ENCODE measurements at places on chromosomes 2 and 18.

DNA sequence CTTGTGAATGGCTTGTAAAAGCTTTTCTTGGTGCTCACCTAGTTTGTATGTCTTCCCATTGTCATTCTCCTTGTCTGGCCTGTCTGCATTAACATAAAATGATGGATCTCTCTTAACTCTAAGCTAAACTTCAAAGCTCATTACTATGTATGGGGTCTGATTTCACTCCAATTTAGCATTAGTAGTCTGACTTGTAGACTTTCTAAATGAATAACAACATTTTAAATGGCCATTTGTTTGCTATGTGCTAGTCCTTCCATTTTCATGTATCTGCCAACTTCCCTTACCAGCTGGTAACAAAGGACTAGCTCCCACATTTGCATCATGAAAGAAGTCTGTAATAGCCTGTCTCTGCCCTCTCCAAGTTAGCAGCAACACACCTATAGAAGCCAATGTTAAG lies 324.2 kb upstream of the RGPD4 start:
- no peak for DNase-seq

DNA sequence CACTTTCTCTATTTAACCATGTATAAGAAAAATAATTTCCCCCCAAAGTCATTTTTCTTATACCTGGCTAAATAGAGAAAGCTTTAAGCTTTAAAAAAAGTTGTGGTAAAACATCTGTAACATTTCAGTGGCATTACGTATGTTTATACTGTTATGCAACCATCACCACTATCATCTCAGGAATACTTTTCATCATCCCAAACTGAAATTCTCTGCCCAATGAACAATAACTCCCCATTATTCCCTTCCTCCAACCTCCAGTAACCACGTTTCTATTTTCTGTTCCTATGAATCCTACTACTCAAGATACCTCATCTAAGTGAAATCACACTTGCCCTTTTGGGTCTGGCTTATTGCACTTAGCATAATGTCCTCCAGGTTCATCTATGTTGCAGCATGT lies 1.7 kb upstream of the SLC3A1 start:
- no peak for DNase-seq

DNA sequence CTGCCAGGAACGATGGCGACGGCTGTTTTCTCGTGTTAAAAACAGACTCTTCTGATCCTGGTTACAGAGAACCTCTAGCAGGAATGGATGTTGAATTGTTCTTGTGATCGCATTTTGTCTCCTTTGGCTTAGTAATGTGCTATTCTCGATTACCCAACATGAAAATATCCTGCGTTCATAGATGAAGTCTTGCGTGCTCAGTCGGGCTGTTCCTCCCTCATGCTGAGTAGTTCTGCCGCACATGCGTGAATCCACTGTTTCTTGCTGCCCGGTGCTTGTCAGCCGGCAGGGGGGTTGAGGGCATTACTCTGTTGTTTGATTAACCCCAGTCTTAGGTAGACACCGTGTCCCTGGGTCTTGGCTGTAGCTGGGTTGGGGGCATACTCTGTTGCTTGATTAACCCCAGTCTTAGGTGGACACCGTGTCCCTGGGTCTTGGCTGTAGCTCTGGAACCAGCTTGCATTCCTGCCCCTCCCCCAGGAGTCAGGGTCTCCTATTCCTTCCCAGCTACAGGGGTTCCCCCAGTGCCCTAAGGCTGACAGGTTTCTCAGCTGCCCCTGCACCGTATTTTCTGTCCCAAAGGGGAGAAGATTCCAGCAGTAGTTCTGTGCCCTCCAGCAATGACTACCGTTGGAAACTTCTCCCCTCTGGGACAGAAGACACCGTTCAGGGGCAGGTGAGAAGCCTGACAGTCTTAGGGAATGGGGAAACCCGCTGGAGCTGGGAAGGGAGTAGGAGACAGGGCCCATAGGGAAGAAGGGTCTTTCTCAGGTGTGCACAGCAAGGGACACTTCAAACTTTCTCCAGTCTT lies 22.1 kb upstream of the ASB1 start:
- DNase-seq: no peak

DNA sequence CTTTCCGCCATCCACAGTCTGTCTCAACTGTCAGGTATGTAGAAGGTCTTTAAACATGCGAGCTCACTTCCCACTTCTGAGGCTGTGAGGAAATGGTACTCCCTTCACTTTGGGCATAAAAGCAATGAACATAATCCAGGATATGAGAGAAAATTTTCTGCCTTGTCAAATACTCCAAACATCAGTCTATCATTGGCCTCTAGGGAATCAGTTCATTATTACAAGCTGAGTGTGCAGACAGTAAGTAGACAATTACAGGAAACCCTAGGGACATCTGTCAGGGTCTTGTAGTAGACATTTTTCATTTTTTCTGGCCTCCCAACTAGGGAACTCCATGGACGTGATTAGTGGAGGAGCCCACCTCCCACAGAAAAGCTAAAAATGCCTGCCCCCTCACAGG lies 13.6 kb upstream of the APCDD1 start:
- no peak for DNase-seq

GRCh38 chr2:186827862-186828492 lies 21.0 kb downstream of the ZSWIM2 start:
- no peak for DNase-seq

DNA sequence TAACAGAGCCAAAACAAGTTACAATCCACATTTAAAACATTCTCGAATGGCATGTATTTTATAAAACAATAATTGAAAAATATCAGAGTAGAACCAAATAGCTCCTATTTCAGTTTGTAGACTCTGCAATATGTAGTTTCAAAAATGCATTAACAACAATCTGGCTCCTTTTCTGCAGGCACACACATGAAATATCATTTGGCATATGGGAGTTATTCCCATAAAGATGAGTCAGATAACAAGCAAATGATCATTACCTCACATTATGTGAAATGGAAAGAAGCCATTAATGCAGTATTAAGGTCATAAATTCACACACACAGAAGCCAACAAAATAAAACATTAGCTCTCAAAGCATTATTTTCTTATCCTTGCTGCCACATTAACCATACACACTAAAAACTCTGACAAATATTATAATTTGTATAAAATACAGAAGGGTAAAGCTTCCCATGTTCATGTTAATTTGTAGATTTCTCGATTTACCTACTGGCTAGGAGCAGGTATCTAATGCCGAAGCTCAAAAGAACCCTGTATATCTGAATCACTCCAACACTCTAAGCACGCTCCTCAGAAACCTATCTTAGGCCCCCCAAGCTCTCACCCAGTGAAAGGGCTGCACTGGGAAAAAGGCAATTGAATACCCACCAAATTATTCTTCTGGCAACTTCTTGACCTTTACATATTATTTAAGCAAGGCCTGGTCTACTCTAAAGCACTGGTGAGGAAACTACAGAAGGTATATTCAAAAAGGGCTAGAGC lies 13.8 kb downstream of the NBAS start:
- DNase-seq: no peak

GRCh38 chr2:72942293-72942692 lies 25.0 kb downstream of the EMX1 start:
- DNase-seq: no peak

DNA sequence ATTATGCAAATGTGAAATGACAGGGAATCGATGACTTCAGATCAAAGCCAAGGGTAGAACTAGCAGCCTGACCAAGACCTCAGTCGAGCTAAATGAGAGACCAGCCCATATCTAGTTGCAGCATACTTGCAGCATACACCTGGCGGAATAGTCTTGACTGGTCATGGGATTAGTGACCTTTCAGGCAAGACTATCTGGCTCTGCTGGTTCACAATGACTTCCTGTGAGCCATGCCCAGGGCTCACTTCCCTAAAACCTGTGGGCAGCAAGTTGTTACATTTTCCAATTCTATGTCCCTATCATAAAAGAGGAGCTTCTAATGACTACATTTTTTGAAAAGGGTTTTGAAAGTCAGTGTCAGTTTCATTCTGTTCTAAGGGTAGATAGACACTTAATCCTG lies 1624.9 kb upstream of the CELF4 start:
- no peak for DNase-seq

DNA sequence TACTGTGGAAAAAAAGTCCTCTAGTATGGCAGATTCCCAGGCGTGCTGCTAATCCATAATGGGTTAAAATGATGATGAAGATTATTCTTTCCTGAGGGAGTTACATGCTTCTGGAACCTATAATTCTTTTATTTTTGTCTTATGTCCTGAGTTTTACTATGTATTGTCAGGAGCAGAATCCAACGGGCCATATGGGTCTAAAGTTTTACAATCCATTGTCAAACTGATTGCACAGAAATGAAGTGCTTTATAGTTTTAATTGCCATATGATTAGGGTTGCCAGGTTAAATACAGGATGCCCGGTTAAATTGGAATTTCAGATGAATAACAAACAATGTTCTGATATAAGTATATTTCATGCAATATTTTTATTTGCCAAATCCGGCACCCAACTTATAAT lies 100.9 kb upstream of the MAP3K20 start:
- no peak for DNase-seq

DNA sequence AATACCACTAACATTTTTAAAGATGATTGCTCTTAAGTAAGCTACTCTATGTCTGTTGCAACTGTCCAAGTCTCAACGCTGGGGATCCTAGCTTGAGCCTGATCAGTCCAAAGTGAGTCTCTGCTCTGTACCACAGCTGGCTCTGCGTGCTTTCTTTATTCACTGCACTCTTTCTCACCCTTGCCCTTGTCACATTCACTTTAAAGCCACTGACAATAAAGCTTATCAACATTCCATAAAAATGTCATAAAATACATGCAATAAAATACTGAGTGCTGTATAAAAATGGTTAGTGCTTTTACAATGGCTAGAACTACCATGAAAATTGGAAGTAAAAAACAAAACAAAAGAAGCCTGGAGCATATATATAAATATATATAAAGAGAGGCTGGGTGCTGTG lies 45.5 kb upstream of the LRRTM4 start:
- no peak for DNase-seq

DNA sequence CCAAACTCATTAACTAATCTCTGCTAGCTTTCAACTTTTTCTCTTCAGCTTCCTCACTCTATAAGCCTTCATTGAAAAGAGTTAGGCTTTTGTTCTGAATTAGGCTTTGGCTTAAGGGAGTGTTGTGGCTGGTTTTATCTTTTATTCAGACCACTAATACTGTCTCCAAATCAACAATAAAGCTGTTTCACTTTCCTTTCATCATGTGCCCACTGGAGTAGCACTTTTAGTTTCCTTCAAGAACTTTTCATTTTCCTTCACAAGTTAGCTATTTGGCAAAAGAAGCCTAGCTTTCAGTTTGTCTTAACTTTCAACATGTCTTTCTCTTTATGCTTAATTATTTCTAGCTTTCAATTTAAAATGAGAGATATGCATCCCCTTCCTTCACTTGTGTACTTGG lies 271.7 kb upstream of the FSIP2 start:
- no peak for DNase-seq

DNA sequence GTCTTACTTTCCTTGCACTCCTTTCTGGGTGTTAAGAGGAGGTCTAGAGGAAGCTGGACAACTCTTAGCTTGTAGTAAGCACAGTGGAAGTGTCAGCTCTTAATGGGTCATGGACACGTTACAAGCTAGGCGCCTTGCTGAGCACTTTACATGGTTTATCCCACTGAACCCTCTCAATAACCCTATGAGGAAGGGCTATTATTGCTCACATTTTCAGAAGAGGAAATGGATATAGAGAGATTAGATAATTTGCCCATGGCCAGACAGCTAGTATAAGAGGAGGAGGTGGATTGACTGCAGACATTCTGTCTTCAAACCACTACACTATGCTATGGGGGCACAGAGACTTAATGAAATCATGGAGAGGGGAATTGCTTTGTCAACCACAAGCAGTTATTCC lies 8.3 kb upstream of the IL1RN start:
- no peak for DNase-seq

DNA sequence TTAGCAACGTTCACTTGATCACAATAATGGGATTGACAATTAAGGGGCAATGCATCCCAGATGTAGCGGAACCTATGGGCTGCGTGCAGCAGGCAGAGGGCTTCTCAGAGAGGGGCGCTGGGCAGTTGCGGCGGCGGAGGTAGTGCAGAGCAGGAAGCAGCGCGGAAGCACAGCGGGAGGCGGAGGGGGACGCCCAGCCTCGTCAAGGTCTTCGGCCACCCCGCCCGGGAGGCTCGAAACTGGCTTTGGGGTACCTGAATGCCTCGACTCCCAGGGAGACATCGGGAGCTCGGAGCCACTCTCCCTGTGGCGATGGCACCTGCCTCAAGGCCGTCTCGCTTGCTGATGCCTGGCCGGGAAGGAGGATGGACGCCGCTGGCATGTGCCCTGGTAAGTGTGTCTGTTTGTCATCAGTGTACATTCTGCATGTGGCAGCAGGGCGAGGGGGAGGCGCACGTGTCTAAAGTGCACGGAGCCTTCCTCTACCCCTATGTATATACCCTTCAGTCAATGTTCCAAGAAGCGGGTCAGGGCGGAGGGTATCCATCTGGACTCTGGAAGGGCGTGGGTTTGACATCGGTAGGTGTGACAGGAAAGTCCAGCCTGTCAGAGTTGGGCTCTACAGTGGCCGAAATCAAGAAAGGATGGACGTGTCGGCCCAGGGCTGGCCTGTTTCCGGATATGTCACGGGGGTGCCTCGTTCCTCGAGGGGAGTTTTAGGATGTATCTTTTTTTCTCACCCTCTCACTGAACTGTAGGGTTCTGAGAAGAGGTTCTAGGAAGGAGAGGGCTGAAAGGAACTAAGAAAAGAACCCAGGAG lies 7.5 kb upstream of the SP9 start:
- DNase-seq: no peak
